Kidney (tissue), 22 donors: ENCODE measurements at places on chromosomes 3 and 15. TPM values are rescaled to one million over a fixed set of nuclear protein-coding genes. Genes with fewer than 3 reads are reported as not detected.

GAP43 gene
- 0.19 TPM for total RNA-seq

GRCh38 chr15:90946538-90946937 is 8.1 kb upstream of the RCCD1 start:
- no peak overlapping the region for H3K4me3 ChIP-seq
- no peaks in the 10 kb centered on the region for H3K27me3 ChIP-seq
- DNase-seq = no peak
- no peaks in the 10 kb centered on the region for H3K4me1 ChIP-seq

DNA sequence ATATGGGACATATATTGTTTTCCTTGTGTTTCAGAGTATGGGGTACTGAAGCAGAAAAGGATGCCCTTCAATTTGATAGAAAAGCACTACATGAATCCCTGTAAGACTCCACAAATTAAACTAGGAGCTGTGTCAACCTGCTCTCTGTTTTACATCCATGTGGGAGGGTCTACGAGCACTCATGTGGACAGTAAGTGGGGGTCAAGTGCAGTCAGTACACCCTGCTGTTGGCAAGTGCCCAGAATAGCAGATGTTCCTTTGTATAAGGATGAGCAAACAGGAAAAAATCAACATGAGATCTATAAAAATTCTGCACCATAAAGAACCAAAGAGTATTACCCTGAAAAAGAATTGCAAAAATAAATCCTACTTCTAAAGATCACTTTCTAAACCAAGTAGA is 659.9 kb downstream of the SI start:
- H3K27me3 ChIP-seq = no peaks in the 10 kb centered on the region
- H3K4me3 ChIP-seq = no peak overlapping the region
- no peaks in the 10 kb centered on the region for H3K36me3 ChIP-seq
- no peak for DNase-seq

GRCh38 chr3:20743553-20744321 is 557.7 kb upstream of the SGO1 start:
- no peak for DNase-seq
- no peaks in the 10 kb centered on the region for H3K36me3 ChIP-seq
- no peaks in the 10 kb centered on the region for H3K4me1 ChIP-seq
- H3K27ac ChIP-seq = no peak overlapping the region

MINAR1 gene
- total RNA-seq = 0.47 TPM

DNA sequence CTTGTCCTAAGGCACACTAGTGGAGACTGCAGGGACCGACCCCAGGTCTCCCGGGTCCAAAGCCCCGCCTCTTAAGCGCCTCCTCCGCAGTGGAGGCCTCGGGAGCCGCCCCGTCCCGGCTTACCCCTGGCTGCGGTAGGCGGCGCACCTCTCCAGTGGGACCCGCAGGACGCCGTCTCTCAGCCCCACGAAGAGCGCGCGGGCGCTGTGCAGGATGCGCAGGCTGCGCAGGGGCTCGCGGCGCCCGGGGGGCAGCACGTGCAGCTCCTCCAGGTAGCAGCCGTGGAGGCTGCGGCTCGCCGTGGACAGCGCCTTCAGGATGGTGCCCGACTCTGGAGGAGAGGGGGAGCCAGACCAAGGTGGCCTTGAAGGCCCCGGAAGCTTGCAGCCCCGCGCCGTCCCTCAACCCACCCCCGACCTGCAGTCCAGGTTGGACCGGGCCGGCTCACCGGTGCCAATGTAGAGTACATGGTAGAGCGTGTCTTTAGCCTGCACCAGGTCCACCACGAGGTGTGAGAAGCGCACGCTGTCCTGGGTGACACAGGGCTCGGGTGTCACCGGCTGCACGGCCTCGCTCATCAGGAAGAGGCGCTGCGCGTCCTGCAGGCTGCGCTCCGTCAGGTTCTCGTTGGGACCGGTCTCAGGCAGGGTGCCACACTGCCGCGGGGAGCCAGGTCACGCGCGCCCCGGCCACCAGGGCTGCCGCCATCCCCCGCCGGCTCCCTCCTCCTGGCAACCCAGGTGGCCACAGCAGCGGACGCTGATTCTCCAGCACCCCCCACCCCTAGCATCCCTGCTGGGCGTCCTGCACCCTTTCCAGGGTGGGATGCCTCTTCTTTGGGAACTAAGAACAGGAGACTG is 105.5 kb downstream of the SEMA5B start:
- H3K4me3 ChIP-seq = no peak overlapping the region
- no peaks in the 10 kb centered on the region for H3K36me3 ChIP-seq
- no peaks in the 10 kb centered on the region for H3K4me1 ChIP-seq
- peaks cover 3% of the 10 kb centered on the region for H3K27me3 ChIP-seq

DNA sequence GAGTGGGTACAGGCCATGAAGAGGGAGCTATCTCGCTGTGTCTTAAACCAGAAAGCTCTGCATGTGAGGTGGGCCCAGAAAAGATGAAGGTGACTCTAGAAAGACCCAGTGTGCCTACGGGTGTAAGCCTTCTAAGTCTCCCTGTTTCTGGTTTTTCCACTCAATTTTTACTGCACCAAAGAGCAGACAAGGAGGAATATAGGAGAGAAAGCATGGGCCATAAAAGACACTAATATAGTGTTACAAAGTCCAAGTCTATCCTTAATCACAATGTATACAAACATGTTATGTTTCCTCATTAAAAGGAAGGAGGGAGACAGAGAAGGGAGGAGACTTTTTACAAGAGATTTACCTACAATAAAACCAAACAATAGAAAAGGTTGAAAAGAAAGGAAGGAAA is 24.1 kb upstream of the ZKSCAN7 start:
- H3K4me1 ChIP-seq = no peaks in the 10 kb centered on the region
- H3K27ac ChIP-seq = no peak overlapping the region
- H3K36me3 ChIP-seq = no peaks in the 10 kb centered on the region
- no peak overlapping the region for H3K4me3 ChIP-seq
- H3K27me3 ChIP-seq = no peaks in the 10 kb centered on the region

GRCh38 chr15:21269121-21269520 is 171.2 kb downstream of the POTEB3 start:
- no peak overlapping the region for H3K4me3 ChIP-seq
- no peaks in the 10 kb centered on the region for H3K4me1 ChIP-seq
- no peak for DNase-seq

C3orf20 gene
- total RNA-seq = 0.16 TPM

DNA sequence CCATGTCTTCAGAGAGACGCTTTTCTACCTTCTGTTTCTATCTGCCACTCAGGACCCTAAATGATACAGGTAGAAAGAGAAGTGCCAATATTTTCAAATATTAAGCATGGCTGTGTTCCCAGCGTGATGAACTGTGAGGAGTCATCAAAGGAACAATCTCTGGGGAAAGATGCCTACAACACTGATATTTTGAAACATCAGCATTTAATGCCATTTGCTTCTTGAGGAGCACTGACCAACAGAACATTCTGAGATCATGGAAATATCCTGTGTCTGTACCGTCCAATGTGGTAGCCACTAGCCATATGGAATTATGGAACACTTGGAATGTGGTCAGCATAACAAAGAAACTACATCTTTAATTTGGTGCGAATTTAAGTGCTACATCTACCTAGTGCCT is 117.9 kb upstream of the COL6A5 start:
- H3K4me1 ChIP-seq = no peaks in the 10 kb centered on the region
- no peaks in the 10 kb centered on the region for H3K27me3 ChIP-seq
- no peak overlapping the region for H3K4me3 ChIP-seq
- no peaks in the 10 kb centered on the region for H3K36me3 ChIP-seq
- DNase-seq = no peak

HTR3E gene
- not detected for total RNA-seq

RHOV gene
- total RNA-seq = 3.0 TPM
